Fibroblast of mammary gland (primary cell): ENCODE measurements at places on chromosomes 6 and 20.

DNA sequence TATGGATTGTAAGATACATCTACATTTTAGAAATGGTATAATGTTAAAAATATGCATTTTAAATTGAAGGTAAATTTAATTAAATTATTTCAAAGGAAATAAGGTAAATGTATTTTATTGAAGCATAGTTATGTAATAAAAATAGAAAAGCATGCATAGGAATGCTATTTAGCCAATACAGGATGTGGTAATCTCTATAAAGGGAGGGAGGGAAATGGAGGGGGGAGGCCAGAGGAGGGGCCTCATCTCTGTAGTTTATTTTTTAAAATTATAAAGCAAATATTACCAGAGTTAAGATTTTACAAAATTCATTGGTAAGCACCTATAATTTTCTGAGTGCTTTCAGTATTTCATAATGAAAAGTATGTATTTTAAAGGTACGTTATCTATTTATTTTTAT lies 27.2 kb downstream of the SLC16A10 start:
- DNase-seq: no peak

GRCh38 chr6:165967810-165968407 lies 199.7 kb downstream of the TBXT start:
- no peak for DNase-seq

DNA sequence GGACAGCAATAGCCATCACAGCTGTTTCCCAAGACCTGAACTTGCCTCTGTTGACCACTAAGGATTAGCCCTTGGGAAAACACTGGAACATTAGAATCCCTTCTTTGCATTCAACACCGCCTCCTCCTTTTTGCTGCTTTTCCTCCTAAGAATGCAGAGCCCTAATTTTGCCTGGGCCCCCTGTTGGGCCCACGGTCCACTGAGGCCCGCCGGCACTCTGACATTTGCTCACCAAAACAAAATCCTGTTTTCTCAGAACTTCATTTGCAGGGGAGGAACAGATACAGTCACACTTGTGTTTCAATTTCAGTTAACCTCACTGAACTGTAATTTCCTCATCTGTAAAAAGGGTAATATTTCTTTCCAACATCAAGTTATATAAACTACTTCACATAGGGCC lies 116.0 kb upstream of the JARID2 start:
- no peak for DNase-seq

GRCh38 chr6:33000055-33000454 lies 9.3 kb downstream of the HLA-DOA start:
- no peak for DNase-seq

DNA sequence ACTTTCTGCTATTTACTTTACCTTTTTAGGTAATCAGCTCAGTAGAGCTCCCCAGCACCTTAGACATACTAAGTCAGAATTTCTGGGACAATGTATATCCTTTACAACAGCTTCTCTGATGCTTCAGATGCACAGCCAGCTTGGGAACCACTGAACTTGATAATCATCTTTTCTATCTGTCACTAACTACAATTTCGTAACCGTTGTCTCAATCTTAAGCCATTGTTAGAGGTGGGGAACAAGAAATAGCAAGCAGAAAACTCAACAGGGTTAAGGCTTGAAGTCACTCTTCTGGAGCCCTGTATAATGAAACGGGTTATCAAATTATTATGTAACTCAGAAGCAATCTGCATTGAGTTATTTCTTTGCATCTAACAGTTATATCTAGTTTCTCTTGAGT lies 47.1 kb downstream of the CD109 start:
- no peak for DNase-seq

DNA sequence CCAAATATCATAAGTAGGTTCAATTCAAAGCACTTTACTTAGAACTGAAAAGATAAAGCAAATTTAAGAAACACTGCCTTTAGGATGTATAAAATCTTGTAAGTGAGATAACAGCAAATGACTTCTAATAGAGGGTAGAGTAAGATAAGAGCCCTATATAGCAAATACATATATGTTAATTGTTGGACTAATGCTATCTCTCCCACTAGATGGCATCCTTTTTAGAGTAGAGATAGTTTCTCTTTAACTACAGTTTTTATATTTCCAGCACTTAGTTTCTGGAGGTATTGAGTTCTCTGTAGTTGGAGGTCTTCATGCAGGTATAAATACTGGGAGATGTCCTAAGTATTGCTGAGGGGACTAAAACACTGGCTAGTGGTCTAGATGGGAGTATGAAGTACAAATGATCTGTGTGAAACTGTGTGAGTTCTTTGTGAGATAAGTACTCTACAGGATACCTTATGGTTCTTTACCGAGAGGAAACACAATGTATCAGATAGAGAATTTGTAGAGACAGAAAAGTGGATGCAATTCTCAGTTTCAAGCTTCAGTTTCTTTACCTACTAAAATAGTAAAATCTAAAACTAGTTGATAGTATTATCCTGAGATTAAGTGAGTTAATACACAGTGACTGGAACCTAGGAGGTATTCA lies 399.3 kb downstream of the KHDRBS2 start:
- no peak for DNase-seq

DNA sequence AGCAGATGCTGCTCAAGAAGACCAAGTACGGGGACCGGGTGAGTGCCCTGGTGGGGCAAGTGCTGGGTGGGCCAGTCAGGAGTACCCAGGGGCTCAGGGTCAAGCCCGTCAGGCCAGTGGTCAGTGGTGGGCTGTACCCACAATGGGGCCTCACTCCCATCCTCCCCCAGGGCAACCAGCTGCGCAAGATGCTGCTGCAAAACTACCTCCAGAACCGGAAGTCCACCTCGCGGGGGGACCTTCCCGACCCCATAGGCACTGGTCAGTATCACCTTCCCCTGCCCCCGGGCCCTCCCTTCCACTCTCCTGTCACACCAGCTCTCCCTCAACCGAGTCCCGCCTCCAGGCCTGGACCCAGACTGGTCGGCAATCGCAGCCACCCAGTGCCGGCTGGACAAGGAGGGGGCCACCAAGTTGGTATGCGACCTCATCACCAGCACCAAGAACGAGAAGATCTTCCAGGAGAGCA lies 27.0 kb downstream of the UQCC2 start:
- DNase-seq: no peak

DNA sequence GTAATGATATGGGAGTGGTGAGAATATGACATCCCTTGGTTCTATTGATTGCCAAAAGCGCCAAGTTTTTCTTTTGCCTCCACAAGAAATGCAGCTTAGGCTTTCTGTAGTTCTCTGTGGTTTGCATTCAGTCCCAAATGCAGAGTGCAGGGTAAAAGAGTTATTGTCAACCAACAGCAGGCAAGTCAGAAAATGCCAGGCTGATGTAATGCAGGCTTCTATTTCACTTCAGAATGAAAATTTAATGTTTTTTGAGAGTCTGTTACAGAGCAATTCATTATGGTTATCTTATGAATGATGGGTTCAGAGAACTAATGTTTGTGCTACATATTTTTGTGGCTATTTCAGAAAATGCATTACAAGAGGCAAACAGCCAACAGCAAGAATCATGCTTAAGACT lies 293.5 kb downstream of the CENPW start:
- peak; percentile 23 for DNase-seq

GRCh38 chr6:111688331-111688730 lies 82.7 kb upstream of the TRAF3IP2 start:
- no peak for DNase-seq

GRCh38 chr20:59400708-59401107 lies 100.3 kb downstream of the EDN3 start:
- no peak for DNase-seq

- peak; percentile 53 for DNase-seq
These were observed 47.1 kb upstream of the ENTPD6 start for GRCh38 chr20:25148181-25148981.

DNA sequence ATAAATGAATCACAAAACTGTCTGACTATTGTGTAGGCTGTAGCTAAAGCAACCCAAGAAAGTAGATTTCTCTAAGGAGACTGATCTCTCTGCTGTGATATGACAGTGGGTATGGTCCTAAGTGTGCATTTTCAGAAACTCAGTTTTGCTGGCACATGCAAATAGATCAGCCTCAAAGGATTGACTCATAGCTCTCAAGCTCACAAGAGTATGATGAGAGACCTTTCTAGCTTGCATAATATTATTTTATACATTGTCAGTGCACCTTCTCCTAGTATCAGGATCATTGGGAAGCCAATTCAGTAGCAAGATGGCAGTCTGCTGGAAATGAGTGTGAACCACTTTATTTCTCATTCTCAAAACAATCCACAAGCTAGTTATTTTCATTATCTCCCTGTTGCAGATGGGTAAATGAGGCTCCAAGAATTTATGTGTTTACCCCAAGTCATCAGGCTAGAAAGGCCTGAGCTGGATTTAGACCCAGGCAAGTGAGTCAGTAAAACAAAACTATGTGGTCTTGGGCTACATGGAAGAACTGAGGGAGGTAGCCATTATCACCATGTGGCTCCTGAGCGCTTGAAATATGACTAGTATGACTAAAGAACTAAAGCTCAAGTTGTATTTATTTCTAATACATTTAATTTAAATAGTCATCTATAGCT lies 27.9 kb upstream of the PLCB4 start:
- peak; percentile 78 for DNase-seq

DNA sequence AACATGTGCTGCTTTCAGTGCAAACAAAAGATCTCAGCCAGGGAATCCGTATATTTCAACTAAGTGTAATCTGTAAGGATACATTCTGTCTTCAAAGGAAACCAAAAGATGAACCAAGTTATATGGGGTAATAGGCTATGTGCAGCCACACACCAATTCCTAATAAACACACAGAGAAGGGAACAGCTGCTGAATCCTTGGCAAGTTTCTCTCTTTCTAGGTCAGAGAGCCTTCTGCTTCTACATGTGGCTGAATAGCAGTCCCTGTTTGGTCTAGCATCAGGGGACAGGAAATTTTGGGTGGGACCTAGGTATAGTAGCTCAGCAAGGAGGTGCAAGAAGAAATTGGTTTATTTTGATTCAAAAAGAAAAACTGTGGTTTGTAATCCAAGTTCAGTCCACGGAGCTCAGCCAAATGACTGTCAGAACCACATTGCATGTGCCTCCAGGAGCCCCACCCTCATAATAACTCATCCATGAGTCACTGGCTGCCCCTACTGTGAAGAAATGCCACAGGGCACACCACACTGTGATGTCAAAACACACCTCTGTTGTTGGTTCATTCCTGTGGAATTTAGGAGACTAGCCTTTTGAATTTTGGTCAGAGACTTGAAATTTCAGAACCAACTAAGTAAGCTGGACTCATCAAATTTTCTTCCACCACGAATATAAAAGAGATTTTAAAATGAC lies 21.1 kb downstream of the SPTLC3 start:
- peak; percentile 92 for DNase-seq

DNA sequence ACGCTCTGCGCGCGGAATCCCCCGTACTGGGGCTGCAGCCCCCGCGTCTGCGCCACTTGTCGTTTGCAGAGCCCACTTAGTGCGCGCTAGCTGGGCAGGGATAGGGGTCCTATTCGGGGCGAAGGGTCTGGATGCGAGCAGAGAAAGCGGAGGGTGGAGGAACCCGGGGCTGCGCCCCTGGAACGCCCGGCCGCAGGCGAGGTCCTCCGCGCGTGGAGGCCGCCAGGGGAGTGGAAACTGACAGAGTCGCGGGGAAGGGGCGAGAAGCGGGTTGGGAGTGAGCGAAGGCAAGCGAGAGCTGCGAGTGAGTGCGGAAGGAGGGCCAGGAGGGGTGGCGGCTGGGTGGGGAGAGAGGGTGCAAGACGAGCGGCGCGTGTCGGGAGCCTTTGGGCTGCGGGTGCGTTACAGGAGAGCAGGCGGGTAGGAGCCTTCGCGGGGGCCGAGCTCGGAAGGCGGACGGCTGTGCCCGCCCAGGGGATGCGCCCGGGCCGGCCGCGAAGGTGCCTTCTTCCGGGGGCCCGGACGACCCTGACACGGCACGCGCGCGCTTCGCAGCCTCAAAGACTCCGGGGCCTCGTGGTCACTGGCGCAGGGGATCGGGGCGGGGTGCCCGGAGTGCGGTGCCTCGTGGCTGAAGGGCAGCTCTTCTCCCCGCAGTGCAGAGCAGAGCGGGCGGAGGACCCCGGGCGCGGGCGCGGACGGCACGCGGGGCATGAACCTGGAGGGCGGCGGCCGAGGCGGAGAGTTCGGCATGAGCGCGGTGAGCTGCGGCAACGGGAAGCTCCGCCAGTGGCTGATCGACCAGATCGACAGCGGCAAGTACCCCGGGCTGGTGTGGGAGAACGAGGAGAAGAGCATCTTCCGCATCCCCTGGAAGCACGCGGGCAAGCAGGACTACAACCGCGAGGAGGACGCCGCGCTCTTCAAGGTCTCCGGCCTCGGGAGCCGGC lies 1.2 kb downstream of the IRF4 start:
- peak; percentile 8 for DNase-seq

DNA sequence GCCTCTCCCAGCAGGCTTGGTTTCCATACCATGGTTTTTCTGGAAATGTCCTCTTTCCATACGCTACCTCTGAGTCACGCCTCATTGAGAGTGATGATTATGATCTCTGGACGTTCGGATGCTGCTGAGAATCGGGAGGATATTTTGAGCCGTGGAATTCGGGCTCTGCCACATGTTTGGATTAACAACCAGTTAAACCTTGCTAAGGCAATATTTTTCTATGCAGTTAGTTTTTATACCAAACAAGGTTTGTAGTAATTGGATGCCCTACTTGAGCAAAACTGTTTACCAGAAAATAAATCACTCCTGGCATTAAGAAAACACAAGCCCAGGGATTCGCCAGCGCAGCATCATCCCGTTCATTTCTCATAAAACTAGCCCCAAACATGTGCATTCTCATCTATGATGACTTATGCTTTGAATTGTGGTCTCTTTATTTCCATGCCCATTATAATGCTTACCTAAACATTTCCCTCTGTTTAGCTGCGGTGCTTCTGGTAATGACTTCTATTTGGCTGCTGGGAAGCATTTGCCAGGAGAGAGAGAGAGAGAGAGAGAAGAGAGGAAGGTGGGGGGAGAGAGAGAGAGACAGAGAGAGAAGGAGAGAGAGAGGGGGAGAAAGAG lies 198.9 kb downstream of the CLIC5 start:
- DNase-seq: no peak

DNA sequence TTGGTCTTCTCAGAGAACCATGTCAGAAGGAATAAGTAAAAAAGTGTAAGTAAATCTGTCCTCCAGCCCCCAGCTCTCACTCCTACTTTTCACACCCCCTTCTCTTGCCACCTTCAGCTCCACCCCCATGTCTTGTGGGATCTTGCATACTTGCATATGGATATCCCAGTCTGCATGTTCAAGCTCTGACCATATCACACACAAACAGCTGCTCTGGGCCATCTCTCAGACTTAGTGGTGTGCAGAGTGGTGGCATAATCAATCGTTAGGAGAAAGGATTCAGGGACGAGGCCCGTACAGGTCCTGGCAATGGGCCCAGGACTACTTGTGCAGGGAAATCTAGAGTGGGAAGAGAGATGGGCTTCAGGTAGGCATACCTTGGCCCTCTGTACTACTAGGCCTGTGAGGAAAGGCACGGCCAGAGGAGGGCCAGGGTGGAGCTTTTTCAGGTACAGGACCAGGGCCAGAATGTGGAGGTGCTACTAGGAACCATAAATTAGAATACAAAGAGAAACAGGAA lies 112.0 kb upstream of the SGK1 start:
- no peak for DNase-seq

GRCh38 chr6:14661691-14662090 lies 544.1 kb downstream of the CD83 start:
- no peak for DNase-seq

- no peak for DNase-seq
These were observed 189.2 kb downstream of the TBC1D7 start for GRCh38 chr6:13139119-13139518.
